Mononuclear cell (primary cell): ENCODE measurements at places on chromosomes 1 and 21. TPM values are rescaled to one million over a fixed set of nuclear protein-coding genes. Genes with fewer than 3 reads are reported as not detected.

Gene LRRC38
- total RNA-seq = not detected

Gene FBXO28
- total RNA-seq = 58.6 TPM

Gene ESRRG
- total RNA-seq = 0.10 TPM

Gene ACTN2
- under 0.01 TPM for total RNA-seq

Gene LHX4
- total RNA-seq = 0.10 TPM

Gene EPHA8
- not detected for total RNA-seq

Gene CTH
- total RNA-seq = 1.8 TPM

Gene ATF3
- total RNA-seq = 53.6 TPM

Gene LCE1C
- total RNA-seq = not detected

Gene C21orf91
- 44.2 TPM for total RNA-seq

Gene FCRL2
- total RNA-seq = 4.0 TPM

Gene FUCA1
- 8.8 TPM for total RNA-seq

Gene TSTD1
- total RNA-seq = 37.0 TPM

Gene BSND
- not detected for total RNA-seq

Gene NBPF20
- 1.7 TPM for total RNA-seq

Gene FCRL4
- not detected for total RNA-seq

Gene TFAP2E
- total RNA-seq = 0.52 TPM

Gene NEGR1
- total RNA-seq = 0.31 TPM

Gene IL10
- total RNA-seq = 5.0 TPM

Gene FCRLA
- total RNA-seq = 1.4 TPM

Gene FAM72A
- 1.9 TPM for total RNA-seq

Gene TMEM52
- total RNA-seq = 0.31 TPM

Gene CNR2
- 3.3 TPM for total RNA-seq

Gene S100A4
- 793 TPM for total RNA-seq

Gene OSCP1
- total RNA-seq = 0.21 TPM

Gene FCGR3B
- total RNA-seq = 2.3 TPM

Gene MTX1
- total RNA-seq = 16.1 TPM

Gene KRTAP19-1
- not detected for total RNA-seq

Gene PLEKHA6
- under 0.01 TPM for total RNA-seq
